ENCODE measurements at places on chromosomes 2 and 18. TPM values are rescaled to one million over a fixed set of nuclear protein-coding genes. Genes with fewer than 3 reads are reported as not detected.

ALPG gene
- total RNA-seq, result not detected

CHRNG gene
- total RNA-seq, result not detected

DNA sequence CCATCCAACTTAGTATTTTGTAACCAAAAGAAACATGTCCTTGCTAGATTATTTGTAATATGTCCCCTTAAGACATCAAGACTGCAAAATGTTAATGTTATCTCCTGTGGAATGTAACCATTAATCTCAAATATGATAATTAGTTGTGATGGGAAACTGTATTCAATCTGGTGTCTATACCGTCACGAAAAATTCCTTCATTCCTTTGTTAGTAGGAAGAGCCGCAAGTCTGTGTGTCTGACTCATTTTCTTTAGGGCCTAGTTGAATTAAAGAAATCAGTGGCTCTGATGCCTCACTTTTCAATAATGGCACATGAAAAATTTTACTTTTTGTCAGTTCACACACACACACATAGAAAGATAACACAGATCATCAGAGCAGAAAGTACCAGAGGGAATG, 127.1 kb upstream of the CHAC2 start:
- peaks cover 9% of the 10 kb centered on the region for H3K4me1 ChIP-seq
- H3K27ac ChIP-seq, result no peak overlapping the region
- H3K4me3 ChIP-seq, result no peak overlapping the region
- H3K36me3 ChIP-seq, result no peaks in the 10 kb centered on the region
- no peak for DNase-seq

- H3K27me3 ChIP-seq, result no peaks in the 10 kb centered on the region
- no peak overlapping the region for H3K27ac ChIP-seq
- no peaks in the 10 kb centered on the region for H3K36me3 ChIP-seq
- no peak for DNase-seq
- peaks cover 34% of the 10 kb centered on the region for H3K4me1 ChIP-seq
These were observed 38.8 kb downstream of the LBH start for GRCh38 chr2:30270166-30270565.

- H3K27me3 ChIP-seq, result peaks cover 43% of the 10 kb centered on the region
- no peaks in the 10 kb centered on the region for H3K4me1 ChIP-seq
- peak; percentile 76 for DNase-seq
- no peaks in the 10 kb centered on the region for H3K36me3 ChIP-seq
- peak within 1 kb of the TSS; percentile 25 for H3K4me3 ChIP-seq
- H3K27ac ChIP-seq, result no peak within 1 kb of the TSS
These were observed at the start of gene MYO5B for GRCh38 chr18:50194631-50195532. Gene MYO5B, minus strand, starts transcription at chr18:50195147. Its CDS starts 354 bp downstream, at chr18:50194793.

DNA sequence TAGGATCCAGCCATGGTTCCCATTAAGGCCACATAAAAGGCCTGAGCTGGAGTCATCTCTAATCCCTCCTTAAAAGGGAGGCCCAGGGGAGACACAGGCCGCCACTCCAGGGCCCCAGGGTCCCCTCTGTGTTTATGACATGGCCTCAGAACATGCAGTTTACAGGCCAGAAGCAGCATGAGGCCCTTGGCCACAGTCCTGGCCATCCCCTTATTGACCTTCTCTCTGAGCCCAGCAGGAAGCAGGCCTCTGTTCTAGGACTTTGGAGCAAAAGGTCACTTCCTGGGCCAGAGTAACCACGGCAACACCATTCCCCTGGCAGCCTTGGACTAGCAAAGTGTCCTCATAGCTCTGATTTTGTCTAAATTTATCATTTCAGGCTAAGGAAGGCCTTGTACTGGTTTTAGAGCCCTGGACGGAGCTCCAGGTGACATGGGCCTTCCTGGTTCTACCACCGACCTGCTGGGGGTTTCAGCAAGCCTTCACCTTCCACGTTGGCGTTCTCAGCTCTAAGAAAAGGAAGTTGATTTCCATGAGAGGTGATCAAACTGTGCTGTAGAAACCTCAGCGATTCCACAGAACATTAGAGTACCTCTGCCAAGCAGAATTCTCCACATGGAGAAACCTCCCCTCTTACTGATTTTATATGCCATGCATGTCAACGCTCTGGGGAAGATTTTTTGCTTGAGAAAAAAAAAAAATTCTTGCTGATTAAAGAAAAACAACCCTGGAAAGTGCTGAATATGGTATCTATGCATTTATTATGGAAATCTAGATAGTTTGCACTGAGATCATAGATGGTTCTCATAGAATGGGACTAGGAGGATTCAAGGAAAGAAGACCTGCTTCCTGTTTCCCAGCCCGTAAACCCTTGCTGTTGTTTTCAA, 53.7 kb downstream of the HS1BP3 start:
- DNase-seq, result no peak
- no peaks in the 10 kb centered on the region for H3K27me3 ChIP-seq
- no peak overlapping the region for H3K4me3 ChIP-seq
- H3K4me1 ChIP-seq, result peaks cover 39% of the 10 kb centered on the region

GRCh38 chr18:45221363-45221762, 393.9 kb upstream of the SLC14A2 start:
- no peak overlapping the region for H3K27ac ChIP-seq
- no peaks in the 10 kb centered on the region for H3K36me3 ChIP-seq
- peak; percentile 82 for DNase-seq
- no peaks in the 10 kb centered on the region for H3K27me3 ChIP-seq
- H3K4me3 ChIP-seq, result no peak overlapping the region

DNA sequence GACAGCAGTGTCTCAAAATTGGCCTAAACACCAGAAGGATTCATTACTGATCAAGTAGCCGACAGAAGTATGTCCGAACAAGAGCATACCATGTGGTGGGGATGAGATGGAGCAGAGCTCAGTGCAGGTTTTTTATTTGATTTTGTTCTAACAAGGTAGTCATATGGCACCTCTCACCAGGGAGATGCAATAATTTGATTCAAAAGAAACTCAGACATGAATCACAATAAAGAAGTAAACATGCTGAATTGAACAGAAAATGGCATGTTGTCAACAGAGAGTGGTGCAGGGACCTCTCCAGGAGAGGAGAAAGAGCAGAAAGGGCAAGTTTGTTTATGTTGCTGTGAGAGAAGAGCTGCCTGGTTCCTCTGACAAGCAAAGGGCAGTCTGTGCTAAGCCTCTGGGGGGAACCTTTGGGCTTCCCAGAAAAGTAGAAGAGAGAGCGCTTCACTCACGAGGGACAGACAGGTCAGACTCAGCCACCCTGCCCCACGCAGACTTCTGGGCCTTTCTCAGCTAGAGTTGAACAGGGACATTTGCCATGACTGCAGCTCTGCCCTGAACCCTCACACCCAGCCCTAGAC, 351.3 kb upstream of the RAB12 start:
- no peaks in the 10 kb centered on the region for H3K27me3 ChIP-seq
- no peak for DNase-seq
- H3K4me3 ChIP-seq, result no peak overlapping the region
- no peak overlapping the region for H3K27ac ChIP-seq

Data from osteoblast (primary cell).